ENCODE measurements at places on chromosomes 16 and 17. TPM values are rescaled to one million over a fixed set of nuclear protein-coding genes. Genes with fewer than 3 reads are reported as not detected.

ABCC3 gene
- total RNA-seq: 86.8 TPM

DNA sequence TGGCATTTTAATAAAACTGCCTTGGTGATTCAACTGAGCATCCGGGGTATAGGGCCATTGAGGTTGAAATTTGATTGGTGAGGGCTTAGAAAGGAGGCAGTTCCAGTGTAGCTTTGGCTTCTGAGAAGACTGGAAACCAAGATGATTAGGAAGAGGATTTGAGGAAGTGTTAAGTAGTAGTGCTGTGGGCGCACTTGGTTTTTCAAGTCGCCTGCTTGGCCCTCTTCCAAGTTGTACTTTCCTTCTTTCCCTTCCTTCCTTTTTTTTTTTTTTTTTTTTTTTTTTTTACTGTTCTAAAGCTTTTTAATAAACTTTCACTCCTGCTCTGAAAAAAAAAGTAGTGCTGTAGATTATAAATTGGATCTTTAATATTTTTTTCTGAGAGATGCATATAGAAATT lies 320.5 kb downstream of the UTP18 start:
- no peaks in the 10 kb centered on the region for H3K27me3 ChIP-seq
- no peaks in the 10 kb centered on the region for H3K4me1 ChIP-seq
- DNase-seq: no peak
- no peak overlapping the region for H3K4me3 ChIP-seq

PROCA1 gene
- 11.5 TPM for total RNA-seq

GRCh38 chr16:50153596-50154419 lies 702 bp downstream of the TENT4B start:
- no peaks in the 10 kb centered on the region for H3K27me3 ChIP-seq
- H3K36me3 ChIP-seq: no peaks in the 10 kb centered on the region
- peak; percentile 49 for DNase-seq
- peak overlapping the region; percentile 79 for H3K4me3 ChIP-seq
- H3K4me1 ChIP-seq: peaks cover 21% of the 10 kb centered on the region
- peak overlapping the region; percentile 95 for H3K27ac ChIP-seq

- peak overlapping the region; percentile 88 for H3K4me3 ChIP-seq
- H3K27ac ChIP-seq: peak overlapping the region; percentile 100
- no peaks in the 10 kb centered on the region for H3K36me3 ChIP-seq
- peak; percentile 72 for DNase-seq
- H3K4me1 ChIP-seq: peaks cover 60% of the 10 kb centered on the region
- no peaks in the 10 kb centered on the region for H3K27me3 ChIP-seq
These were observed 2.8 kb downstream of the EMP2 start for GRCh38 chr16:10577305-10578202.

DNA sequence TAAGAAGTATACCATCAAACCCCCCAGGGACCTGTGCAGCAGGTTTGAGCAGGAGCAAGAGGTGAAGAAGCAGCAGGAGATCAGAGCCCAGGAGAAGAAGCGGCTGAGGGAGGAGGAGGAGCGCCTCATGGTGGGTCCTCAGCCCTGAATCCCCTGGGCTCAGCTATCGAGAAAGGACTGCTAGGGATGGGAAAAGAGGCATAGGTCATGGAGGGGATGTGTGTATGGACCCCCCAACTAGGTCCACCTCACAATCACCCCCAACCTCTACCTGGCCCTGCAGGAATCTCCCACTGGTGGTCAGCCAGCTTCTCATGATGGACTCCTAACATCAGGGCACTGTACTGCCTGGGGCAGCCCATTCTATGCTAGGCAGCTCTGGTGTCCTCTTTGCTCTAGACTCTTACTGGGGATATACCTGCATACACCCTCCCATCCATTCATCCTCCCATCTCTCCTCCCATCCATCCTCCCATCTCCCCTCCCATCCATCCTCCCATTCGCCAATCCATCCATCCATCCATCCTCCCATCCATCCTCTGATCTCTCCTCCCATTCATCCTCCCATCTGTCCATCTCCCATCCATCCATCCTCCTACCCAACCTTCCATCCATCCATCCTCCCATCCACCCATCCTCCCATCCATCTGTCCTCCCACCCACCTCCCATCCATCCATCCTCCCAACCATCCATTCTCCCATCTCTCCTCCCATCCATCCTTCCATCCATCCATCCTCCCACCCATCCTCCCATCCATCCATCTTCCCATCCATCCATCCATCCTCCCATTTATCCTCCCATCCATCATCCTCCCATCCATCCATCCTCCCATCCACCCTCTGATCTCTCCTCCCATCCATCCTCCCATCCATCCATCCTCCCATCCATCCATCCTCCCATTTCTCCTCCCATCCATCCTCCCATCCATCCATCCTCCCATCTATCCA lies 10.6 kb downstream of the DRC7 start:
- no peak for DNase-seq
- H3K27ac ChIP-seq: no peak overlapping the region
- no peaks in the 10 kb centered on the region for H3K4me1 ChIP-seq

GRCh38 chr17:65723431-65724151 lies 162.1 kb upstream of the AXIN2 start:
- H3K27ac ChIP-seq: no peak overlapping the region
- H3K36me3 ChIP-seq: no peaks in the 10 kb centered on the region
- peaks cover 4% of the 10 kb centered on the region for H3K4me1 ChIP-seq
- DNase-seq: no peak
- H3K27me3 ChIP-seq: no peaks in the 10 kb centered on the region

DNA sequence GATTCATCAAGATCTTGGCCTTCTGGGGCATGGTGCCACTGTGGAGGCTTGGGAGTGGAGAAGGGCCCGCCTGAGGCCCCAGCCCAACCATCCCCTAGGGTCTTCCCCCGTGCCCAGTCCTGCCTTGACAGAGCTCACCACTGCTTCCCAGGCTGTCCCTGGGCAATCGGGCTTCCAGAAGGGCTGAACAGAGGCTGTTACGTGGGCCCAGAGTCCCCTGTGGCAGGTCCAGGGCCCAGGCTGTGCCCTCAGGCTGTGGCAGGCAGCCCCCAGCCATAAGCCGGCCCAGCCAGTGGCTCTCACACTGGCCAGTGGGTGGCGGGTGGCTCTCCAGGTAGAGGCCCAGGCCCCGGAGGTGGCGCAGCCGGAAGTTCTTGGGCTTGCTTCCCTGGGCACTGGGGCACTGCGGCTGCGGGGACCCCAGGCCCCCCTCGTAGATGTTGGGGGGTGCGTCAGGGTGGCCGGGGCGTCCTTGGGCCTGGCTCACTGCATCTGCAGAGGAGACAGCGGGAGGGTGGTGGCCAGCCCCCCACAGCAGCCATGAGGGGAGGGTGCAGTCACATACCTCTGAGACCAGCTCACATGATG lies 809 bp downstream of the C16orf90 start:
- no peaks in the 10 kb centered on the region for H3K36me3 ChIP-seq
- no peaks in the 10 kb centered on the region for H3K27me3 ChIP-seq
- H3K4me1 ChIP-seq: no peaks in the 10 kb centered on the region
- H3K4me3 ChIP-seq: no peak overlapping the region
- no peak overlapping the region for H3K27ac ChIP-seq

CLEC18B gene
- total RNA-seq: 0.86 TPM

- H3K27me3 ChIP-seq: no peaks in the 10 kb centered on the region
- H3K4me1 ChIP-seq: no peaks in the 10 kb centered on the region
- no peaks in the 10 kb centered on the region for H3K36me3 ChIP-seq
- H3K4me3 ChIP-seq: no peak overlapping the region
- DNase-seq: no peak
These were observed 71.4 kb upstream of the ARL4D start for GRCh38 chr17:43327421-43327820.

DNA sequence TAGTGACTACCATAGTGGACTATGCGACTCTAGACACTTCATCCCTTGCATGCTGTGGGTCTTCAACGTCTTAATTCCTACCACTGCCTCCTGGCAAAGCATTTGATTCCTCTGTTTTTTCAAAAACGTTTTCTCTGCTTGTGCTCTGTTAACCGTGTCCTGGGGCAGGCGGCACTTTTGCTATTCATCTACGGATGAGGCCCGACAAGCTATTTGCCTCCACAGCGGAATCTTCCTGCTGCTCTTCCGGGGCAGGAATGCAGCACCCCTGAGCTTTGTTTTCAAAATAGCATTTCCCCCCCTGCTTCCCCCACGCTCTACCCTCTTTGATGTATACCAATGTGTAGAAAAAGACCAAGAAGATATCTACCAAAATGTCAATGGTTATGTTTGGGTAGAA lies 39.8 kb upstream of the METTL16 start:
- no peak overlapping the region for H3K27ac ChIP-seq
- H3K4me1 ChIP-seq: no peaks in the 10 kb centered on the region

DNA sequence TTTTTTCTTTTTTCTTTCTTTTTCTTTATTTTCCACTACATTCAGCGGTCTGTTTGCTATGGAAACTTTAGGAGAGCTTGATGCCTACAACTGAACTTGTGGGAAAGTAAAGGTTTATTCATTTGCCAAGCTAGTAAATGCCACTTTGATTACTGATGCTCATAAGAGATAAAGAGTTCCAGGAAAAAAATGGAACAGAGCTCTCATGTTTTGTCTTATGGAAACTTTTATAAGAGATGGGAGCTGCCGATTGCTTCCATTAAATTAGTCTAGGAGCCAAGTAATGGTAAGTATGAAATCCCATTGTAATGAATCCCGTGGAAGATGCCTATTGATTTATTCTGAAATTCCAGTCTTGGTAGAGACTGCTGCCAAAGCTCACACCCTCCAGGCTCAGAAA lies 7.1 kb downstream of the ANKFN1 start:
- DNase-seq: no peak
- H3K27me3 ChIP-seq: no peaks in the 10 kb centered on the region
- no peak overlapping the region for H3K4me3 ChIP-seq
- H3K36me3 ChIP-seq: no peaks in the 10 kb centered on the region

USP36 gene
- total RNA-seq: 45.0 TPM

KIF2B gene
- total RNA-seq: not detected

DNA sequence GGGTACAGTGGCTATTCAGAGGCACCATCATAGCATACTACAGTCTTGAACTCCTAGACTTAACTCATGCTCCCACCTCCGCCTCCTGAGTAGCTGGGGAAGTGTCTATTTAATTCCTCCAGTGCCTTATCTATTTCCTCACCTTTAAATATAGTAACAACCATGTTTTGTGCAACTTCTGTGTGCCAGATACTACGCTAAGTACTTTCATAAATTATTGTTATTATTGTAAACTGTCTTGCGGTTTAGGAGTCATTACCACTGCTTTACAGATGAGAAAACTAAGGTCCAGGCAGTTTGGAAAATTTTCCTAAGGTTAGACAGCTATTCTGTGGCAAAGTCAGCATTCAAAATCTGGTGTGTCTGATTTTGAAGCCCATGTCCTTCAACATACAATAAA lies 359.1 kb upstream of the XYLT1 start:
- H3K4me1 ChIP-seq: no peaks in the 10 kb centered on the region
- no peak overlapping the region for H3K4me3 ChIP-seq
- H3K27ac ChIP-seq: no peak overlapping the region
- H3K27me3 ChIP-seq: no peaks in the 10 kb centered on the region

- H3K4me1 ChIP-seq: peaks cover 13% of the 10 kb centered on the region
- H3K4me3 ChIP-seq: no peak overlapping the region
- H3K27ac ChIP-seq: no peak overlapping the region
- H3K36me3 ChIP-seq: no peaks in the 10 kb centered on the region
These were observed 2.7 kb upstream of the TMIGD1 start for GRCh38 chr17:30336369-30337171.

TEX19 gene
- total RNA-seq: not detected

- H3K4me1 ChIP-seq: no peaks in the 10 kb centered on the region
- no peaks in the 10 kb centered on the region for H3K27me3 ChIP-seq
- no peaks in the 10 kb centered on the region for H3K36me3 ChIP-seq
These were observed 179.8 kb upstream of the ELAC2 start for GRCh38 chr17:13197586-13197985.

DNA sequence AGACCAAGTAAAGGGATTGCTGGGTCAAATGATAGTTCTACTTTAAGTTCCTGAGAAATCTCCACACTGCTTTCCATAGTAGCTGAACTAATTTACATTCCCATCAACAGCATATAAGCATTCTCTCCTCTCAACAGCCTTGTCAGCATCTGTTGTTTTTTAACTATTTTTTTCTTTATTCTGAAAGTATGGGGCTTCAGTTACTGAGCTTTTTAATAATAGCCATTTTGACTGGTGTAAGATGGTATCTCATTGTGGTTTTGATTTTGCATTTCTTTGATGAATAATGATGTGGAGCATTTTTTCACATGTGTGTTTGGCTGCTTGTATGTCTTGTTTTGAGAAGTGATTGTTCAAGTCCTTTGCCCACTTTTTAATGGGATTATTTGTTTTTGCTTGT lies 2.5 kb downstream of the KRTAP2-2 start:
- H3K27ac ChIP-seq: no peak overlapping the region
- H3K4me1 ChIP-seq: no peaks in the 10 kb centered on the region

Data from upper lobe of left lung (tissue), 6 donors.